ENCODE measurements at places on chromosomes 7 and 10. TPM values are rescaled to one million over a fixed set of nuclear protein-coding genes. Genes with fewer than 3 reads are reported as not detected.
A peak's percentile ranks its signal among the peaks of the same experiment; 100 is the strongest.

Gene SFTPA2
- not detected for total RNA-seq

Gene CCDC146
- total RNA-seq, result 3.3 TPM

Gene HOXA9
- total RNA-seq, result not detected

Gene IFIT1B
- total RNA-seq, result not detected

Gene OR2A42
- not detected for total RNA-seq

Gene SEPTIN14
- total RNA-seq, result not detected

Gene PIP
- not detected for total RNA-seq

DNA sequence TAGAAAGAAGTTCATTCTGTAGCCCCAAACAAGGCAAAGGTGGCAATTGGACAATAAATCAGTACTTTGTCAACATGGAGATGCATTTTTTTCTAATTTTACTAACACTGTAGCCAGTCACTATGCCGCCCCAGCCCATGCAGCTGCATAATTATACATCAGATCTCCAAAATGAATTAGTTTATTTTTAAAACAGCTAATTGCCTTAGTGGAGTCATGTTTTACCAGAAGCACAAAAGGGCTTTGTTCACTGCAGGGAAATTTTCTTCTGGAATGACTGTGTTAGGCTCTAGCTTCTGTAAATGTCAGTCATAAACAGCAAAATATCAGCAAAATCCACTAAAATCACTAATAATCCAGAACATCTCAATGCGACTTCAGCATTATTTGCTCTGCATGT lies 20.1 kb upstream of the HDAC9 start:
- no peaks in the 10 kb centered on the region for H3K4me1 ChIP-seq
- no peaks in the 10 kb centered on the region for H3K36me3 ChIP-seq
- H3K4me3 ChIP-seq, result no peak overlapping the region
- H3K27ac ChIP-seq, result no peak overlapping the region

GRCh38 chr10:71339796-71340589 lies 20.9 kb downstream of the SLC29A3 start:
- ATAC-seq, result peak; percentile 21
- no peaks in the 10 kb centered on the region for H3K36me3 ChIP-seq
- H3K27me3 ChIP-seq, result no peaks in the 10 kb centered on the region
- H3K4me3 ChIP-seq, result no peak overlapping the region

- H3K4me1 ChIP-seq, result no peaks in the 10 kb centered on the region
- H3K27me3 ChIP-seq, result peaks cover 5% of the 10 kb centered on the region
- no peak overlapping the region for H3K27ac ChIP-seq
- H3K36me3 ChIP-seq, result no peaks in the 10 kb centered on the region
- ATAC-seq, result no peak
These were observed 509.7 kb upstream of the PODXL start for GRCh38 chr7:132065989-132066603.

DNA sequence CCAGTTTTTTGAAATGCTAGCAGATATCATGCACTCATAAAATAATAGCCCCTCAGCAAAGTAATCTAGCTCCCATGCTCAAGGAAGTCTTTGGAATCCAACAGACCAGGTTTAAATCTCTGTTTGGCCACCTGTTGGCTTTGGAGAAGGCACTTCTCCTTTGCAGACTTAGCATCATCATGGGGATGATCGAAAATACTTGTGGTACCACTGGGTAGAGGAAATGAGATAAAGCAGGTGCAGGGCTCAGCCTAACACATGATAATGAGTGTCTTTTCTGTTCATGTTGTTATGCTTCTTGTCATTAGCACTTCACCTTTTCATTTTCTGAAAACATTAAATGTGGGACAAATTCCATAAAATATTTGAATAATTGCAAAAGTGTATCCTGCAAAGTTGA lies 67.4 kb downstream of the LRRC18 start:
- no peaks in the 10 kb centered on the region for H3K36me3 ChIP-seq
- no peak overlapping the region for H3K4me3 ChIP-seq
- no peak overlapping the region for H3K27ac ChIP-seq
- no peak for ATAC-seq
- H3K4me1 ChIP-seq, result no peaks in the 10 kb centered on the region

DNA sequence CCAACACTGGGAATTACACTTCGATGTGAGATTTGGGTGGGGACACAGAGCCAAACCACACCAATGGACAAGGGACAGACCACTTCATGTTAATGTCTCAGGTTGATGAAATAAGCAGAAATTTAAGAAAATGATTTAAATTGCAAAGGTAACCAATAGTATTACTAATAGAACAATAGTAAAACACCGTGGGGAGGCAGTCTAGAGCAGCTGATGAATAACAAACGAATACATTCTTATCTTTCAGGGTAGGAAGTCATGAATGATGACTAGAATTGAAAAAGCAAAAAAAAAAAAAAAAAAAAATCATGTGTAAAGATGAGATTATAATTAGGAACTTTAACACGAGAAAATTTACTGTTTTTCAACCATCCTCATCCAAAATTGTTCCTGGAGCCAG lies 171.9 kb upstream of the TEX47 start:
- ATAC-seq, result no peak
- H3K4me1 ChIP-seq, result no peaks in the 10 kb centered on the region
- no peaks in the 10 kb centered on the region for H3K27me3 ChIP-seq
- no peak overlapping the region for H3K27ac ChIP-seq

- ATAC-seq, result no peak
- H3K27ac ChIP-seq, result no peak overlapping the region
- H3K27me3 ChIP-seq, result no peaks in the 10 kb centered on the region
- no peaks in the 10 kb centered on the region for H3K4me1 ChIP-seq
These were observed 84.1 kb upstream of the KMT2E start for GRCh38 chr7:104929921-104930320.

GRCh38 chr7:5709347-5709950 lies 72.0 kb downstream of the RNF216 start:
- H3K27ac ChIP-seq, result no peak overlapping the region
- H3K4me3 ChIP-seq, result no peak overlapping the region
- no peaks in the 10 kb centered on the region for H3K27me3 ChIP-seq
- H3K36me3 ChIP-seq, result peaks cover 95% of the 10 kb centered on the region

DNA sequence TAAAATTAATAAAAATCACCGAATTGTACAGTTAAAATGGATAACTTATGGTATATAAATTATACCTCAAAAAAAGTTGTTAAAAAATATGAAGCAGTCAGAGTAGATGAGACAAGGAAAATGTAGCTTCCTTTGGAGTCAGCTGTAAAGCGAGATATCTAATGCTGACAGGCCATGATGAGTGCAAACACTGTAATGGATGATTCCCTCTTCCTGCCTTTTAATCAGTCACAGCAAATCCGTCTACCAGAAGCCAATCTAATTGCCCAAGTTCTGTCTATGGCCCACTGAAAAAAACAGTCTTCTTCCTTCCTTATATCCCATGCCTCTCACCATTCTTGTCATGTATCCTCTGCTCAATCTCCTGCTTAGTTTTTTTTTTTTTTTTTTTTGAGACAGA lies 59.9 kb upstream of the DNAJB12 start:
- no peaks in the 10 kb centered on the region for H3K27me3 ChIP-seq
- H3K27ac ChIP-seq, result no peak overlapping the region
- H3K36me3 ChIP-seq, result peaks cover 5% of the 10 kb centered on the region
- ATAC-seq, result no peak
- H3K4me3 ChIP-seq, result no peak overlapping the region

GRCh38 chr10:4456279-4456678 lies 369.7 kb upstream of the AKR1E2 start:
- no peaks in the 10 kb centered on the region for H3K4me1 ChIP-seq
- no peaks in the 10 kb centered on the region for H3K36me3 ChIP-seq
- no peaks in the 10 kb centered on the region for H3K27me3 ChIP-seq
- no peak for ATAC-seq
- H3K27ac ChIP-seq, result no peak overlapping the region

GRCh38 chr7:32533276-32534029 lies 38.2 kb downstream of the AVL9 start:
- H3K36me3 ChIP-seq, result peaks cover 4% of the 10 kb centered on the region

DNA sequence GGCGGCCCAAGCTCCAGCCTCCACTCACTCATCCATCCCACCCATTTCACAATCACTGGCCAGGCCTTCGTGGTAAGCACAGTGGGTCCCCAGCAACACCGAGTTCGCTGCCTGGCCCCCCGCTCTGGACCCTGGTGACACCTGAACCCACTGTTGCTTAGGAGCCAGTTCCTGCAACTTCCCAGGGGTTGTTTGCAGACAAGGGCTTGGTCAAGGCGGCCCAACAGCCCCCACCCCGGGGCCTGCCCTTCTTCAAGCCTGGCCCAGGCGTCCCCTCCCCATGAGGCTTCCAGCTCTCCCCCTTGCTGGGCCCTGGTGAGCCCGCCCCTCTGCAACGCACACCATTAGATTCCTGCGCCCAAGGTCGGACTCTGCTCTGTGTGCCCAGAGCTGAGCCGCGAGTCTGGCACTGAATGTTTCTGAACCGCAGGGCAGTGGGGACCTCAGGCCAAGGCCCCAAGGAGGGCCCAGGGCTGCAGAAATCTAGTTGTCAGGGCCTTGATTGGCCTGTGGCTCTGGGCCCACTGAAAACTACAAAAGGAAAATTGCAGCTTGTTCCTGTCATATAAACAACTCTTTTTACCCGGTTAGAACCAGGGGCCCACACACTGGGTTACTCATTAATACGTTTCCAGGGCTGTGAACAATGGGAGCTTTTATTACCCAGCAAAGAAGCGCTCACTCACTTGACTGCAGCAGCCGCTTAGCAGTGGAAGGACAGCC lies 2.1 kb upstream of the COX19 start:
- no peaks in the 10 kb centered on the region for H3K4me1 ChIP-seq
- ATAC-seq, result no peak
- no peak overlapping the region for H3K4me3 ChIP-seq
- H3K27ac ChIP-seq, result no peak overlapping the region
- H3K36me3 ChIP-seq, result peaks cover 20% of the 10 kb centered on the region
- no peaks in the 10 kb centered on the region for H3K27me3 ChIP-seq

GRCh38 chr7:43729924-43730248 lies 563 bp upstream of the COA1 start:
- ATAC-seq, result no peak
- no peaks in the 10 kb centered on the region for H3K27me3 ChIP-seq
- H3K27ac ChIP-seq, result peak overlapping the region; percentile 67
- H3K4me3 ChIP-seq, result peak overlapping the region; percentile 82
- peaks cover 24% of the 10 kb centered on the region for H3K4me1 ChIP-seq

GRCh38 chr7:92368741-92369140 lies 78.5 kb upstream of the GATAD1 start:
- no peaks in the 10 kb centered on the region for H3K27me3 ChIP-seq
- no peak overlapping the region for H3K27ac ChIP-seq
- ATAC-seq, result no peak
- H3K4me1 ChIP-seq, result peaks cover 3% of the 10 kb centered on the region
- no peak overlapping the region for H3K4me3 ChIP-seq
- peaks cover 54% of the 10 kb centered on the region for H3K36me3 ChIP-seq

DNA sequence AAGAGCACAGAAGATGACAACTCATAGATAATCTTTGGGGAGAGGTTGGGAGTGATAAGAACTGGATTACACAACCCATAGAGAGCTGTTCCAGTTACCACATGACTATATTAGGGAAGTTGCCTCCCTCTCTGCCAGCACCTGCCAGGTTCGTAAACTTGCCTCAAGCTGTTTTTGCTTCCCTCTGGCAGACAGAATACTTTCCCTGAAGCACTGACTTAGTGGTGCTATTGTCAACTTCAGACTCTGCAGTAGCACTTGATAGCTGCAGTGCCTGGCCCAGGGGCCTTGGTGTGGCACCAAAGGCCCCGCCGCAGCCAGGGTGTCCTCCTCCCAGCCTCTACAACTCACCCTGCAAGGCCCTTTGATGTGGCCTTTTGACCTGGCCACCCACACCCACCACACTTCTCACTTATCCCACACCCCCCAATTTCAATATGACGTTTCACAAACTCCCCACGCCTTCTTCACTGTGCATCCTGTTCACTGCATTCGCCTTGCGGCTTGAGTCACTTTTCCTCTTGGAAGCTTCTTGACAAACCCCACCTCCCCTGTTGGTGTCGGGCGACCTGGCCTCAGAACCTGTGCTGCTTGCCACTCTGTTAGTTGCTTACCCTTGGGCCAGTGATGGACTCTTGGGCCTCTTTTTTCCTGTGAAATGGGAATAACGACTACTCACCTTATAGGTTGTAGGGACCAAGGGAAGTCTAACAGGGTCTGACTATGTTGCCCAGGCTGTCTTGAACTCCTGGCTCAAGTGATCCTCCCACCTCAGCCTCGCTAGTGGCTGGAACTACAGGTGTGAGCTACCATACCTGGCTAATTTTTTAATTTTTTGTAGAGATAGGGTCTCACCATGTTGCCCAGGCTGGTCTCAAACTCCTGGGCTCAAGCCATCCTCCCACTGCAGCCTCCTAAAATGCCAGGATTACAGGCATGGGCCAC lies 50.2 kb upstream of the PODXL start:
- no peaks in the 10 kb centered on the region for H3K36me3 ChIP-seq
- no peaks in the 10 kb centered on the region for H3K4me1 ChIP-seq
- no peak overlapping the region for H3K4me3 ChIP-seq
- peaks cover 31% of the 10 kb centered on the region for H3K27me3 ChIP-seq

All from activated T-helper 17 cell treated with anti-CD3 and anti-CD28 coated beads, Interleukin-2, amount 50 U/mL, for 72 hours (primary cell).